ENCODE measurements at places on chromosomes 1 and 21.

- no peak for DNase-seq
Observed at GRCh38 chr1:241985787-241986186, 13.1 kb downstream of the MAP1LC3C start.

DNA sequence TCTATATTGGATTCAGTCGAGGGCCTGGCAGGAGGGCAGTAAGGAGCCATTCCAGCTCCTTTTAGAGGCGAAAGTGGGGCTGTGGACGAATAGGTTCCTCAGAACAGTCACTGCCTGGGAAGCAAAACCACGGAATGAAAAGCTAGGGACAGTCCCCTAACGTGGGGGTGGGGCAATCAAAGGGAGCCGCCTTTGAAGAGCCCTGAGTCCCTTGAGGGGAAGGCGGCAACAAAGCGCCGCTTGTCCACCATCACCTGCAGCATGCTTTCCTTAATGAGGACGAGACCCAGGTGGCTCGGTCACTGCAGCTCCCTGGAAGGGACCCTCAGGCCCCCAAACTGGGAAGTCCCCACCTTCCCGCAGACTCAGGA, 184.7 kb downstream of the ETS2 start:
- no peak for DNase-seq

- no peak for DNase-seq
Observed at GRCh38 chr1:2480986-2481364, 4.9 kb downstream of the PLCH2 start.

- DNase-seq = no peak
Observed at GRCh38 chr1:115113766-115114165, 24.5 kb upstream of the TSPAN2 start.

GRCh38 chr1:219372916-219373615, 199.4 kb downstream of the LYPLAL1 start:
- no peak for DNase-seq

DNA sequence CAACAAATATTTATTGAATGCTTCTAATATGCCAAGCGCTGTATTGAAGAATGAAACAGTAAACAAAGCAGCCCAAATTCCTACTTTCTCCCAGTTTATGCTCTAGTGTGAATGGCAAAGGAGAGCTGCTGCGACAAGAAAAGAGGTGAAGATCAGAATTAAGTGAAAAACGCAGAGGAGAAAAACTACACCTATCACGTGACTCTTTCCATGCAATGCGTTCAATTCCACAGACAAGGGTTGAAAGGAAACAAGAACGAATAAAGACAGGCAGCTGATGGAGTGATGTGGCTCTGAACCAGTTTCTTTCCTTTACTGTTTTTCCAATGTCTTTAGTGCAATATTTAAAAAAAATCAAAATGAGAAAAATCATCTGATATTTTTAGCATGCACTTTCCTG, 23.6 kb downstream of the MT1HL1 start:
- DNase-seq = no peak

DNA sequence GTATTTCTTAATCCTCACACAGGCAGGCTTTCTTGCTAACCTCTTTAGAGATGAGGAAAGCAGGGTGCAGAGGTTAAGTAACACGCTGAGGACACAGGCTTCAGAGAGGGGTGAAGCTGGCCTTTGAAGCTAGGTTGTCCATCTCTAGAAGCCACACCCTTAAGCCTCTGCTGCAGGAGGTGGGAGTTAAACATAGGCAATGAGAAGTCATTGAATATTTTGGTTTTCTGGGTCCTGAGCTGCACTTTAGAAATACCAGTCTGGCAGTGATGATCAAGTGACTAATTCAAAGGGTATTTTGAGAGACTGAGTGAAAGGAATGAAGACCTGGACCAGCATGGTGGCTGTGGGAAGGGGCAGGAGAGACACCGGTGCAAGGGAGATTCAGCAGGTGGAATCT, 9.9 kb downstream of the KCNJ15 start:
- DNase-seq = no peak

DNA sequence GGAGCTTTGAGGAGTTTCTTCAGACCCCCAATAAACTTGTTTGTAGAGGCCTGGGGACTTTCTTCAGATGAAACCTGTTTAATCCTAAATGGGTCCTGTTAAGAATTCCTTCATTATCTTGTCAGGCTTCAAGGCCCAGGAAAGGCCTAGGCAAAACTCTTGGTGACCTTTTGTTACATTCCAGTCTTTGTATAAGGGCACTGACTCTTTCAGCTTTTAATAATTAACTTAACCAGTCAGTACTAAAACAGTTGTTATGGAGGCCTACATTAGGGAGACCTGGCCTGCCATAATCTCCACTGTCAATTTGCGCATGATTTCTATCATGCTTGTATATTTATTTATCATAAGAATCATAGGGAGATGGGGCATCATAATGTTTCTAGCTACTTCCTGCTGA, 110.2 kb downstream of the FCRL5 start:
- no peak for DNase-seq

- no peak for DNase-seq
Observed at GRCh38 chr1:162964901-162965300, 103.9 kb upstream of the CCDC190 start.

GRCh38 chr1:161044535-161044907, 1.3 kb downstream of the USF1 start:
- no peak for DNase-seq

- DNase-seq = no peak
Observed at GRCh38 chr1:1374589-1374928, 448 bp downstream of the AURKAIP1 start.

GRCh38 chr1:24895511-24895910, 34.6 kb downstream of the RUNX3 start:
- no peak for DNase-seq

DNA sequence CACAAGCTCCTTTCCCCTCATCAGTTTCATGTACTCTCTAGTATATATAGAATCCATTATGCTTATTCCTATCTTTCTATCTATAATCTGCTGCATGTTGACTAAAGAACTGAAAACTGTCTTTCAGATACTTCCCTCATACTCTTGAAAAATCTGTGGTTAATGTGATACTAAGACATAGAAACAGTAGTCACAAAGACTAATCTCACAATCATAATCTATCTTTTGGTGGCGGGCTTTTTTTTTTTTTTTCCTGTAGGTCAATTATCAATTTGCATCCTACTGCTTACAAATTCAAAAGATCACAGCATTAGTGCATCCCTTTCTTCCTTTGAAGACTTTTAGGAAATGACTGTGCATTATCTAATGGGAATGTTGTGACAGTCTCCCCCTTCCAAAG, 4.7 kb downstream of the UBR4 start:
- DNase-seq = no peak

- no peak for DNase-seq
Observed at GRCh38 chr1:33341190-33341589, 20.3 kb upstream of the A3GALT2 start.

- DNase-seq = no peak
Observed at GRCh38 chr1:208595745-208596144, 351.6 kb upstream of the PLXNA2 start.

GRCh38 chr1:8752411-8752810, 65.0 kb downstream of the RERE start:
- no peak for DNase-seq

DNA sequence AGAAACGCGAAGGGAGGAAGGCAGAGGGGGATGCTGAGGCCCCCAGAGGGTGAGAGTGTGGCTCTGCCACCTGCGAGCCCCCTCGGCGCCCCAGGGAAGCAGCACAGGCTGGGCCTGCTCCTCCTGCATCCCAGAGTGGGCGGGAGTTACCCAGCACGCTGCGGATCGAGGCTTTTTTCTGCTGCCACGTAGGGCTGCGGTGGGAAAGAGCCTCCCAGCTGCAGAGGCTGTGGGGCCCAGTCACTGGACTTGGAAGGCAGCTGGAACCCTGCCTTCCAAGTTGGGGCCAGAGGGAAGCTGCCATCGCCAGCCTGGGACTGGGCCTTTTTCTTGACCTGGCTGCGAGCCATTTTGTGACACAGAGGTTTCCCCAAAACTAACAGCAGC, 2.3 kb upstream of the GRIK3 start:
- DNase-seq = no peak

DNA sequence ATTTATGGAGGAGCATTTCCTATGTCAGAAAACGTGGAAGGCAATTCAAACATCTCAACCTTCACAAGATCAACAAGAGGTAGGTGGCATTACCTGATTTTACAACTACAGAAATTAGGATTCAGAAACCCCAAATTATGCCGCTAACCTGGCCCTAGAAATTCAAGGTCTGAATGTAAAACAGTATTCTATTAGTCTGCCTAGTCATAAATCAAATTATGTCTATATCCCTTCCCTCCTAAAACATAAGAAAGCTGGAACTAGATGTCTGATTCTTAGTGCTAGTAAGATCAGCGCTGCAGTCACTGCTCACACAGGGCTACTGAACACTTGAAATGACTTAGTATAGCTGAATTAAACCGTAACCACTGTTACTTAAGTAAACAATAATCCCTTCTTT, 1.4 kb downstream of the TOMM20 start:
- no peak for DNase-seq

DNA sequence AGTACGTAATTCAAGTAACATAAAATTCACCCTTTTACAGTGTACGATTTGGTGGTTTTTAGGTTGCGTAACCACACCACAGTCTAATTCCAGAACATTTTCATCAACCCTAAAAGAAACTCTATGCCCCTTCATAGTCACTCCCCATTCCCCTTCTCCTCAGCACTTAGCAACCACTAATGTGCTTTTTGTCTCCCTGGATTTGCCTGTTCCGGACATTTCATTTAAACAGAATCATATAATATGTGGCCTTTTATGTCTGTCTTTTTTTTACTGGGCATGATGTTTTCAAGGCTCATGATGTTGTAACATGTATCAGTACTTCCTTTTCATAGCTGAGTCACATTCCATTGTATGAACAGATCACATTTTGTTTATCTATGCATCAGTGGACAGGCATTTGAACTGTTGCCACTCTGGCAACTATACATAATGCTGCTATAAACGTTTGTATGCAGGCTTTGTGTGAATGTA, 20.8 kb downstream of the OBSCN start:
- DNase-seq = no peak

- no peak for DNase-seq
Observed at GRCh38 chr1:241605146-241605805, 34.9 kb downstream of the CHML start.

DNA sequence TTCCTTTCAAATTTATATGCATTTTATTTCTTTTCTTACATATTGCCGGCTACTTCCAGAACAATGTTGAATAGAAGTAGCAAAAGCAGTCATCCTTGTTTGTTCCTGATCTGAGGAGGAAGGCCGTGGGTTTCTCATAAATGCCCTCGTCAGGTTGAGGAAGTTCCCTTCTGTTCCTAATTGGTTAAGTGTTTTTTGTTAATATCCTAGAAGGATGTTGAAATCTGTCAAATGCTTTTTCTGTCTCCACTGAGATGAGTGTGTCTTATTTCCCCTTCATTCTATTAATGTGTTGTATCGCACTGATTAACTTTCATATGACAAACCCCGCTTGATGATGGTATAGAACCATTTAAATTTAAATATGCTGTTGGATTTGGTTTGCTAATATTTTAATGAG, 15.4 kb downstream of the TTLL10 start:
- DNase-seq = no peak

DNA sequence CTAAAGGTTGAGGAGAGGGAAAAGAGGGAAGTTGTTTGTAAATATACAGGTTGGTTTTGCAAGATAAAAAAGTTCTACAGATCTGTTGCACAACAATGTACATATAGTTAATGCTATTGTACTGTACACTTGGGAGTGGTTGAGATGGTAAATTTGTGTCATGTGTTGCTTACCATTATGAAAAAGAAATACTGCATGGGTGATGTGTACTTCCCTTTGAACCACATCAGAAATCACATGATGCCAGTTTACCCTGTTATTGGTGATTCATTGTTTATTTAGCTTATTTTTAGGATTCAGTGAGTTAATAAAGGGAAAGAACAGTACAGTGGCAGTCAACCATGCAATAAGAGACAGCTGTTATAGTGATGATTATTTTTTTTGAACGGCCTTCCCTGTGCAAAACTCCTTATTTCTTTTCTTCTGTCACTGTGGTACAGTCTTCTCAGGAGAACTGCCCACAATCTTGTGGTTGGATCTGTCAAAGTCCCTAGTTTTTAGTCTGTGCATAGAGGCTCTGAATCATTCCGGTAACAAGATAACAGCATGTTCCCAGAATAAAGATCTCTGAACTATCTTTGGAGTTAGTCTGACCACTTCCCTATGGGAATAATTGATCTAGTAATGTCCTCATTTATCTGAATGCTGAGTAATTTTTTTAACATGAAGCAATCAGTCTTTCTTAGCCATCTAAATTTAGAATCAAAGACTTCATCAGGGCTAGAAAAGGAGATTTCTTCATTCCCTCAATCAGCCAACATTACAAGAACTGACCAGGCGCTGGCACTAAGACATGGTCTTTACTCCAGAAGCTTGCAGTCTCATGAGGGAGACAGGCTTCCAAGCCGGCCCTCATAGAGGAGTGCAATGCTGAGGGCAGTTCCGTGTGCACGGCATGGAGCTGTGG, 84.2 kb downstream of the SH3GLB1 start:
- no peak for DNase-seq
